ENCODE measurements at places on chromosomes 7 and 10.
A peak's percentile ranks its signal among the peaks of the same experiment; 100 is the strongest.

DNA sequence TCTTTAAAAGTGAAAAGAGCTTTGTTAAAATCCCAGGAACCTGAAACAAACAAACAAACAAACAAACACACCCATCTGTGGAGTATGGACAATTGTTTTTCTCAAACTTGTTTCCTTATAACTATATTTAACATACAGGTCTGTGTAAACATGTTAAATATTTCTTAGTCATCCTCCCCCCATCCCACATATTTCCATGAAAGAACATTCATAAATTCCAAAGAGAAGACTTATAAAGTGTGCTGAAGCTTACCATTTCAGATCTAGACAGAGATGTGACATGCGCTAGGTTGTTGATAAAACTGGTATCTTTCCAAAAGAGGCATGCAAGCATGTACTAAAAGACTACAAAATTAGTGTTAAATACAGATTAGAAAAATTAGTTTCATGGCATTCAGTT is 6.5 kb downstream of the FKBP14 start:
- no peak for DNase-seq

GRCh38 chr7:100088621-100089457 is at the start of gene COPS6:
Gene COPS6, plus strand, starts transcription at chr7:100088969. Its CDS starts 22 bp downstream, at chr7:100088991.
- DNase-seq = peak; percentile 89

- DNase-seq = no peak
Measured at GRCh38 chr10:3330663-3331062, 158.1 kb upstream of the PITRM1 start.

DNA sequence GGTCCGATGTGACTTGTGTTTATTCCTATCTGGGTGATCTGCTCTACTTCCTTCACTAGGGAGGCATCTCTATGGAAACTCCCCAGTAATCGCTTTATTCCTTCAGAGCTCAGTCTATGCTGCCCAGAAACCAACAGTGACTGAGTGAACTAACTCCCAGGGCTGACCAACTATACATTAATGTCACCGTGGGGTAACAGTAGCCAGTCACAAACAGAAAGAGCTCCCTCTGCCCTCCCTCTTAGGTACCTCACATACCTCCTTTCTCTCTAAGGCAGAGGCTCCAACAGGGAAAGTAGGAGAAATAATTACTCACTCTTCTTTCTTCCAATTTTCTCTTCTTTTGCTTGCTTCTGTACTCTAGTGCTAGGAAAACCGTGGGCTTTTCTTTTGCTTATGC is 855.0 kb downstream of the REEP3 start:
- no peak for DNase-seq

DNA sequence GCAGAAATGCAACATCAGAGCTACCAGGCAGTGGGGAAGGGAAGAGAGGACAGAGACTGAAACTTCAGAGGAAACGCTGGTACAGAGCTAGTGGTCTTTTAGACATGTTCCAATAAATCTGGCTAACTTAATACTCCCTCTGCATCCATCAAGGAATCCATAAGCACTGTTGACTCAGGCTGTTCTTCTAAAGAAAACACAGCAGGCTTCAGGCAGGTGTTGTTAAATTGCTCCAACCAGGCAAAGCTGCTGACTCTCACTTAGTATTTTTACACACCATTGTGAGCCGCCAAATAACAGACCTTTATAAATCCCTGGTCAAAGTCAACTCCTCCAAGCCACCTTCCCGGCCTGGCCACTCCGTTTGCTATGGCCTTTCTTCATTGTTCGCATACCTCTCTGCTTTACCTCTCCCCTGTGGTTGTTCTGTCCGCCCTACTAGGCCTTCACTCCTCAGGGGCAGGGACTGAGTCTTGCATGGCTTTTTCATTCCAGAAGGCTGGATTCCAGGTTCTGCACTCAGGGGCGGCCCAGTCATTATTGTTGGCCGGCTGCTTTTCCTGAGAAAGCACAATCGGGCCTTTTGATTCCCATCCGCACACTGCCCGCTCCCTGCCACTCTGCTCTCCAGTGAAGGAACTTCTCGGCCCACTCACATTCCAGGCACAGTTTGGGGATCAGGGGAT is 18.4 kb downstream of the CREB3L2 start:
- no peak for DNase-seq

DNA sequence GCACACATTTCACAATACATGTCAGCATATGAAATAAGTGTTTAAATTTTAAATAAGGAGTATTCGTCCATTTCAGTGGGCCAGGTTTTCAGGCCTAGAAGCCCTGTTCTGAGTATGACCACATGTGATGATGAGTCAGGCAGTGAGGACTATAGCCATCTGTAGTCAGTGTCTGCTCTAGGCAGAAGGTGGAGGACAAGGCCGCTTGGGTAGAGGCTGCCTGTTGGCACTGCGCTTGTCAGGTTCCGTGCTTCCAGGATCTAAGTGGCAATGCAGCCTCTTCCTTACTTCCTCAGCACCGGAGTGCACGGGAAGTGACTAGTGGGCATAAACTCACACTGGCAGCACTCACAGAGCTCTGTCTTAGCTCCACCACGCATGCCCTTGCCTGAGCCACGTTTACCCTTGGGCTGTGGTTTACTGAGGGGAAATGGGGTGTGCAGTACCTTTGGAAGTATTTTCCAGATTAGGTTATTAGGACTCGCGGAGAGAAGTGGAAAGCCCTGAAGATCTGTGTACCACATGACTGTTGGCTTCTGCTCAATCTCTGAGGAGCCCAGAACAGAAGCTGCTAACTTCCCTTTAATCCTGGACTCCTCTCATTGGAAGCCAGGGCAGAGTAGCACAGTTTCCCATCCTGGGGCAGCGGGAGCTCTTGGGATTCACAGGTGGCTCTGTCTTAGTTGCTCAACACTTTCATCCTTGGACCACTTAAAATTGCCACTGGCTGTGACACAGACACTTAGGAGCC is 87.5 kb upstream of the GJD4 start:
- no peak for DNase-seq

- DNase-seq = no peak
Measured at GRCh38 chr7:12715372-12716133, 28.1 kb downstream of the ARL4A start.

GRCh38 chr10:105063796-105064195 is 422.7 kb downstream of the SORCS3 start:
- peak; percentile 31 for DNase-seq

- DNase-seq = no peak
Measured at GRCh38 chr7:83930262-83930661, 264.3 kb downstream of the SEMA3A start.

- no peak for DNase-seq
Measured at GRCh38 chr10:115052728-115053127, 40.4 kb upstream of the ATRNL1 start.

- no peak for DNase-seq
Measured at GRCh38 chr10:52387744-52388143, 73.7 kb downstream of the DKK1 start.

DNA sequence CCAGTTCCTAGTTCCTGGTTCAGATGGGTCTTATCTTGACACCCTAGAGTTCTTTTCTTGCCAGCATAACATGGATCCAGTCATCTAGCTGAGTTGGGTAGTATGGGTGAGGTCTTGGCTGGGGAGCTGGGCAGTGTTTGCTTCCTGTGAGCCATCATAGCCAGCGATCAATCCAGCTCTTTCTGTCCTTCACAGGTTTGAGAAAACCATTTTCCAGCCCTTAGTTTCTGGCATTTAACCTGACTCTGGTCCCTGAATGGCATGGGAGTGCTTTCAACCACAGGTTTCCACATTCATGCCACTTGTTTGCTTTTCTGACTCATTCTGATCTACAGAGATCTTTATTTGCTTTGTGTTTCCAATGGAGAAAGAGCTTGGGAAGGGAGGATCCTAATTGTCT is 8.6 kb downstream of the SLC13A1 start:
- DNase-seq = no peak

GRCh38 chr10:69287181-69287580 is 8.9 kb downstream of the HK1 start:
- DNase-seq = no peak

DNA sequence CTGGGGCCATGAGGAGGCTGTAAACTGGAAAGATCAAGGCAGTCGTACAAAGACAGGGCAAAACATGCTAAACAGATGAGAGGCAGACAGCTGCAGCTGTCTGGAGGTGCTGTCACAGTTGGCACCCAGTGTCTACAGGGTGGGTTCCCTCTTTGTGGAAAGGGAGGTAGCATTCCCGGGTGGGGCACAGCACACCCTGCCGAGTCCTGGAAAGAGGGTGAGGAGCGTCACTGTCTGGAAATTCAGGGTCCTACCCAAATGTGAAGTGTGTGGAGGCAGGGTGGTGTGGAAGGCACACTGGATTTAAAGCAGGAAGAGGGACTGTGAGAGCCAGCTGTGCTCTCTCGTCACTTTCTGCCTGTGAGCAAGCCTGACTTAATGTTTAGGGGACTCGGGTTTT is 356.2 kb downstream of the SDK1 start:
- no peak for DNase-seq

- DNase-seq = peak; percentile 38
Measured at GRCh38 chr7:6271694-6272440, 557 bp downstream of the CYTH3 start.

- DNase-seq = no peak
Measured at GRCh38 chr7:90383861-90384260, 19.4 kb upstream of the CLDN12 start.

- DNase-seq = no peak
Measured at GRCh38 chr10:5297466-5297865, 67.3 kb upstream of the UCN3 start.

DNA sequence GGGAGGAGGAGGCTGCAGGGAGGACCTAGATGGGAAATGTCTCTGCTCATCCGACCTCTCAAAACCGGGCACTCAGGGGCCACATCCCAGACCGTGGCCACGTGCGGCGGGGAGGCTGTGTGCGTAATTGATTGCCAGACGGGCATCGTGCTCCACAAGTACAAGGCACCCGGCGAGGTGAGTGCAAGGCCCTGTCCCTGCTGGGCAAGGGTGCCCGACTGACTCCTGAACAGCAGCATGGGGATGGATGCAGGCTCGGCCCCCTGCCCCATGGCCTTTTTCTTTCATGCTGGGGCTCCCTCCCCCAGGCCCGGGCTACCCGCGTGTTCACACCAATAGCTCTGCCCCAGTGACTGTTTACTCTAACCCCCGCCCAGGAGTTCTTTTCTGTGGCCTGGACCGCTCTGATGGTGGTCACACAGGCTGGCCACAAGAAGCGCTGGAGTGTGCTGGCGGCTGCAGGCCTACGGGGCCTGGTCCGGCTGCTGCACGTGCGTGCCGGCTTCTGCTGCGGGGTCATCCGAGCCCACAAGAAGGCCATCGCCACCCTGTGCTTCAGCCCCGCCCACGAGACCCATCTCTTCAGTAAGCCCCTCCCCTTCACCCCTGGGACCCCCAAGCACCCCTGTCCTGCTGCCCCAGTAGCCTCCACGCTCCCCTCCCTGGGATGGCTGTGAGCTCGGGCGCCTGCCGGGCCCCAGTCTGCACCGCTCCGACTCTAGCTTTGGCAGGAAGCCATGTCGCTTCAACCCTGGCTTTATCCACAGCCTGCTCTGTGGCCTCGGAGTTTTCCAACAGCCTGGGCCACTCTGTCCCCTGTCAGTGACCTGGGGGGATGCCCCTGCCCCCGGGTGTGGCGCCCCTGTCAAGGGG is 3.9 kb downstream of the LRWD1 start:
- no peak for DNase-seq

GRCh38 chr10:114876602-114877300 is 55.2 kb downstream of the FHIP2A start:
- peak; percentile 67 for DNase-seq

DNA sequence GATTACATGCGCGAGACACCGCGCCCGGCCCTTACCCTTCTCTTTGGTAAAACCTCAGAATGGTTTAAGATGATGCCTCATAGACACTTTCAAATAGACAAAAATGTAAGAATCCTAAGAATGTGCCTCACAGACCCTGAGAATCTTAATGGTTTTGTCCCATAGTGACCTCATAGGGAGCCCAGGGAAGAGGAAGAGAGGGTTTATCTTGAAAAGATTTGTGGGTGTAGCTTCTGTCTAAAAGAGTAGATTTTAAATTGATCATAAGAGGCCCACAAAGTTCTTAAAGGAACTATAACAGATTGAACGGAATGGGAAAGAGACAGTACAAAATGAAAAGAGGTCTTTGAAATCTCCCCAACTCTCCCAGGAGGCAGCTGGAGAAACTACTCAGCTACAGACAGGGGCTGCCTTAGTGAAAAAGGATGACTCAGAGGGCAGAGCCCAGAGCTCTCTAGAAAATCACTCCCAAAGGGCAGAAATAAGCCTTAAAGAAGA is 220.6 kb downstream of the ADRA2A start:
- DNase-seq = no peak

GRCh38 chr7:93830141-93830925 is 60.2 kb downstream of the TFPI2 start:
- DNase-seq = no peak

DNA sequence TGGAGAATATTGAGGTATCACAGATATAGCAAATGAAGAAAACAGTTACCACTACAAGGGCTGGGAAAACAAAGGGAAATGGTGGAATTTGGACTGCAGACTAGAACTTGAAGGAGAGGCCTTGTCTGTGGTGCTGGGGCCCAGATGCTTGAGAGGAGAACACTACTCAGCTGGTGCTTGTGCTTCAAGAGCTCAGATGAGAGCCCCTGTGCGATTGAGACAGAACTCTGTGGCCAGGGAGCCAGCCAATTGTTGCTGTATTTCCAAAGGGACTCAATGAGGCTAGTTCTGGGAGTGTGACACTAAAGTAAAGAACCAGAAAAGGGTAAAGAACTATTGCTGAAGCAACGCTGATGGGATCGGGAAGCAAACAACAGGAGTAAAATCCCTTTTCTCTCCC is 406.5 kb upstream of the SEMA3D start:
- no peak for DNase-seq

GRCh38 chr7:8380130-8380529 is 53.3 kb upstream of the NXPH1 start:
- no peak for DNase-seq

DNA sequence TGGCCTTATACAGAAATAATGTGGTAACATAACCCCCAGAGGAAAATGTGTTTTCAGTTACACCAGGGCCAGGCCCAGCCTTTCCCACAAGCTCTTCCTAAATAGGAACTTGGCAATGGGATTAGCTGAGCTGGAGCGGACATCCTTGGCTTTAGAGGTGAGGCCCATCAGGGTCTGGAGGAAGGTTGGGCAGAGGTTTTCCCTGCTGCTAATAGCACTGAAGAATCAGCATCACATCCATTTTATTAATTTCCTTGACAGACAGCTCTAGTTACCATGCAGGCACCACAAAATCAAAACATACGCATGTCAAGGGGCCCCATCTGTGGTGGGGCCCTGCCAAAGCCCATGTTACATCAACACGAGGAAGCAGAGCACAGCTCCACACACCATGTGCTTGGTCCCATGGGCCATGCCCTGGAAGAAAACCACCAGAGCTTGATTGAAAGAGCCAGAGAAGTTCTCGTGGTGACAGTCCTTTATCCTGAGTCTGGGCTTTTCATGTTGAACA is 566.6 kb downstream of the KCNMA1 start:
- no peak for DNase-seq

- peak; percentile 85 for DNase-seq
Measured at GRCh38 chr10:11162828-11163599, 145.3 kb downstream of the CELF2 start.

DNA sequence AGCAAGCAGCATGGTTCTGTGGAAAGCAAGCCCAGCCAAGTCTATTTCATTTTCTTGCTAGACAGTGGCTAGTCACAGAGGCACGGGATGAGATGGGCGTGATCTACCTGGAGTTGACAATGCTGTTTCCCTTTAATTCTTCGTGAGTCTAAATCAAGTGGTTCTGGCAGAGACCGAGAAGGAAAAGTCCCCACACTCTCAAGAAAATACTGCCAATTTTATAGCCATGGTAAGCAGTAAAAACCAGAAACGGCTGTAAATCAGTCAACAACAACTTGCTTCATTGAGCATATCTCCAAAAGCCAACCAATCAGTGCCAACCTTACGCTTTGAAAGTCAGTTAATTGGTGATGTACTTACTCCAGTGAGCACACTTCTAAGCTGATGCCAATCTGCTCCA is 223.4 kb downstream of the SEC23IP start:
- no peak for DNase-seq
